ENCODE measurements at places on chromosomes 5 and 9. TPM values are rescaled to one million over a fixed set of nuclear protein-coding genes. Genes with fewer than 3 reads are reported as not detected.

Gene PTGS1
- polyA plus RNA-seq, result 72.6 TPM

DNA sequence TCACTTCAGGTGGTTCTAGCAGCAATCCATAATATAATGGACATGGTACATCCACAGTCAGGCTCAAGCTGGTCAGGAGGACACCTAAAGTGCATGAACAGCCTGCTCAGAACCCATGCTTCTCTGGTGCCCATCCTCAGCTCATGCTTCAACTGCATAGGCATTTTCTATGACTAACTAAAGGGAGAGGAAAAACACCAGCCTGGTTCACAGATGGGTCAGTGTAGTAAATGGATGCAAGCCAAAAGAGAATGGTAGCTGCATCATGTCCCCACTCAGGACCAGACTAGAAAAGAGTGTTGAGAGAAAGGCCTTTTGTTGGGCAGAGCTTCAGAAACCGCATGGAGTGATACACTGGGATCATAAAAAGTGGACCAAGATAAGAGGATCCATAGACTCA is 556.6 kb downstream of the TLE1 start:
- no peak for DNase-seq

DNA sequence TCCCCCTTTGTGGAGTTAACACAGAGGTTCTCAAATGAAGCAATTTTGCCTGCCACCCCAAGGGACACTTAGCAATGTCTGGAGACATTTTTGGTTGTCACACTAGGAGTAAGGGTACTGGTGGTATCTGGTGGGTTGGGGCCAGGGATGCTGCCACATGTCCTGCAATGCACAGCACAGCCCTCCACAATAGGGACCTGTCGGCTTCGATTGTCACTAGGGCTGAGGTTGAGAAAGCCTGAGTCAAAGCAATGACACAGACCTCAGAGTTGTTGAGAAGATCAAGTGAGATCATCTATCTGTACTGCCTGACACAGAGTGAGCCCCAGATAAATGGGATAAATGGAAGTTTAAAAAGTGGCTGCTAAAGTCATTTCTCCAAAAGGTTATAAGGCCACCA is 249.2 kb upstream of the KLF4 start:
- DNase-seq, result no peak

- DNase-seq, result no peak
These were observed 277.7 kb downstream of the TMEM167A start for GRCh38 chr5:82799361-82800077.

- DNase-seq, result no peak
These were observed 281.0 kb downstream of the HINT1 start for GRCh38 chr5:130884023-130884422.

GRCh38 chr5:169707686-169708085 is 70.6 kb downstream of the DOCK2 start:
- no peak for DNase-seq

DNA sequence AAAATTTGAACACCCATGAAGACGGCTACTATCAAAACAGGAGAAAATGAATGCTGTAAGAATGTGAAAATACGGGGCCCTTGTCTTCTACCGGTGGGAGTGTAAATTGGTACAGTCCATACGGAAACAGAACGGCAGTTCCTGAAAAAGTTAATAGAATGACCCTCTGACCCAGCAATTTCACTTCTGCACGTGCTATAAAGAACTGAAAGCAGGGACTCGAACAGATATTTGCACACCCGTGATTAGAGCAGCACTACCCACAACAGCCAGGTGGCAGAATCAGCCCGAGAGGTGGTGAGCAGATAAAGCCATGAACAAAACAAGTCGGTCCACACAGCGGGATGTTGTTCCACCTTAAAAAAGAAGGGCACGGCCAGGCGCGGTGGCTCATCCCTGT is 22.6 kb upstream of the SLC12A7 start:
- no peak for DNase-seq

DNA sequence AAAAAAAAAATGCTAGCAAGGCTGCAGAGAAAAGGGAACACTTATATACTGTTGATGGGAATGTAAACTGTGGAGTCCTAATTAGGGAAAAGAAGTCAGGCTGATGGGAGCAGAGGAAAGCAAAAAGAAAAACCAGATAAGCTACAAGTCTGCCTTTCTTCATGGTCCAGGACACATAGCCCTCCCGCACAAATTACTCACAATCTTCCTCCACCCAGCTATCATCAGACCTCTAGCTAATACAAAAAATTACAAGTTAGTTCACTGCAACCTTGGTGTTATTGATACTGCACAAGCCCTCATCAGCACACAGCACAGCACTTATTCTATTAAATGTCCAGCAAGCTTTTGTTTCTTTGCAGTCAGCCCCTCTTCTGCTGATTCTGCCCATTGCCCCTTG is 186.0 kb upstream of the ADRA1B start:
- DNase-seq, result no peak

- DNase-seq, result no peak
These were observed 23.2 kb upstream of the CARNMT1 start for GRCh38 chr9:75051285-75051684.

Gene LCN2
- not detected for polyA plus RNA-seq

GRCh38 chr5:168874713-168875380 is 295.7 kb upstream of the PANK3 start:
- DNase-seq, result no peak

- no peak for DNase-seq
These were observed 728.4 kb downstream of the MAT2B start for GRCh38 chr5:164233791-164234190.

GRCh38 chr5:123571927-123572326 is 60.0 kb downstream of the CSNK1G3 start:
- DNase-seq, result no peak

DNA sequence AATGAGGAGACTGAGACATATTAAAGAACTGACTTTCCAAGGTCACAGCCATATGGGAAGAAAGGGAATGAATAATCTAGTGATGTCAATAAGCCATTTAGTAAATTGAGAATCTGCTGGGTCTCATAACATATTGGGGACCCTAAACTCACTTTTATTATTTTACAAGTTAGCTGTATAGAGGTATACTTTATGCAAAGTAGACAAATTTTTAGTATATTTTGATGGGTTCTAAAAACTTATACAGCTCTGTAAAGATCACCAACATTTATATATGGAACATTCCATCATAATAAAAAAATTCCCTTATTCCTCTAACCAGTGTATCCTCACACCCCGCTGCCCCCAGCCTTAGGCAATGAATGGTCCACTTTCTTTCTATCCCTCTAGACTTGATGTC is 35.7 kb upstream of the ZNF510 start:
- no peak for DNase-seq

DNA sequence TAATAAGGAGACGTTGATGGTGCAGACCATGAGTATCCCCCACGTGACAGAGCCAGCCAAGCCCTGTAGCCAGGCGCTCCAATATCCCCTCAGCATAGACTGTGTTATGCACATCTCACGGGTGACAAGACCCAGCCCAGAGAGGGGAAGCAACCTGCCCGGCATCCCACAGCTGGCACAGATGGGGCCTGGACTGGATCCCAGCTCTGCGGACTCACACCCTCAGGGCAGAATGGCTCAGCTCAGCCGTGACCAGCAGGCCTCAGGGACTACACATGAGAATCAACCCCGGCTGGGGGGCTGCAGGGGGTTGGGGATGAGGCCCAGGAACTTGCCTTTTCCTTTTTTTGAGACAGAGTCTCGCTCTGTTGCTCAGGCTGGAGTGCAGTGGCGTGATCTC is 11.7 kb downstream of the FIBCD1 start:
- DNase-seq, result no peak

GRCh38 chr5:32312595-32313332 is at the start of gene MTMR12:
Gene MTMR12 (minus strand): TSS chr5:32312939. CDS start chr5:32312838, 101 bp downstream.
- peak; percentile 98 for DNase-seq

DNA sequence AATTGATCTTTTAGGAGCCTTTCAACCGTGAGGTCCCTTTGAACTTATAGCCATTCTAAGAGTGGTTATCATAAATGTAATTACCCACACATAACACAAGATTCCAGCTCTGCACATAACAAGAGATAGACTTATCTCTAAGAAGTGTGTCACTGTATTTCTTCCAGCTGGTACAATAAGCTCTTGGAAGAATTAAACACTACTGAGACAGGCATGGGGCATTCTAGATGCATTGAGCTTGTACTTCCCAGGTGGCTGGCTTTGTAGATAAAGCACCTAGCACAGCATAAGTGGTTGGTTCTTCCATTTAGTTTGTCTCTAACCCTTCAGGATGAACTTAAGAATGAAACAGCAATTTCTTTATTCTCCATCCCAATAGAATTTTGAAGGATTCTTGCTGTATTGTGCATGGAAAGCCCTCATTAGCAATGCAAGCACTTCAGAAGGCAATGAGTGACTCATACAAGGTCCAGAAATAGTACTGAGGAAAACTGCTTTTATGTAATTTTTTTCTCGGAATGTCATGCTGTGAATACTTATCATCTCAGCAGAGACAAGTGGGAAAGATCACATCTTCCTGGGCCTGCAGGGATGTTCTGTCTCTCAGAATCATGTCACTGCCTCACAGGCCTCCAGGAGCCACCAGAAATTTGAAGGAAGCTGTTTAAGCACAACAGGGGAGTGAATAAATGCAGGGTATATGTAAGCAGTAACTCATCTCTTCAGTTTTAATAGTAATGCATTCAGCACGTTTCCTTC is 91.1 kb upstream of the CD180 start:
- DNase-seq, result peak; percentile 56

Gene SUSD1
- polyA plus RNA-seq, result 17.5 TPM

Gene FIBCD1
- 1.4 TPM for polyA plus RNA-seq

DNA sequence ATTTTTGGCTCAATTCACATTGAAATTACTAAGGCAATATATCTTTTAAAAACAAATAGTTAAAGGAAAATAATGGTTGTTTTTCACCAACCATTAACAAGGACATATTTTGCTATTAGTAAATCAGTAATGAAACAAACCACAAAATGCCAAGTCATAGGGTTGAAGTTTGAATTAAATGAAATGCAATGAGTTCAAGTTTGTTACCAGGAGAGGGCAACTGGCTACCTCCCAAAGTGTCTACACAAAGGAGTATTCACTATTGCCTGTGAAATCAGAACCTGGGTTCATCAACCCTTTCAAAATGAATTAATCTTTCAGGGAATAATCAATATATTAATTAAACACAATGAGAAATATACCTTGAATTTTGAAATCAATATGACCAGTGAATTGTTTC is 138.4 kb upstream of the DMRTA1 start:
- no peak for DNase-seq

Gene DBH
- polyA plus RNA-seq, result not detected

Gene PDLIM7
- polyA plus RNA-seq, result 344 TPM

DNA sequence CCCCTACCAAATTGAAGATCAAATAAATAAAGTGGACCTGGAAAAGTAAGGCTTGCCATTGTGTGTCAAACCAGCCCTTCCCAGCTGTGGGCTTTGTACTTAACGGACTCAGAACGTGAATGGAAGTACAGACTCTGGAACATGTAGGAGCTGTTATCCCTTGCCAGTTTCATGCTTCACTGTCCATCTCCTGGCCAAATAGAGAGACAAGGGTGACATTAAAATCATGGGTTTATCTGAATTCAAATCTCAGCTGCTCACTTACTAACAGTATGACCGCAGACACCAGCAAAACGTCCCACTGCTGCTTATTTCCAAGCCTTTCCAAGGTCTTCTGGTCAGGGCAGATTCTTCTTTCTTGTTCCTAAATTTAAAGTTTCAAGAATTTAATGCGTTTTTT is 52.2 kb downstream of the EXOSC2 start:
- no peak for DNase-seq

DNA sequence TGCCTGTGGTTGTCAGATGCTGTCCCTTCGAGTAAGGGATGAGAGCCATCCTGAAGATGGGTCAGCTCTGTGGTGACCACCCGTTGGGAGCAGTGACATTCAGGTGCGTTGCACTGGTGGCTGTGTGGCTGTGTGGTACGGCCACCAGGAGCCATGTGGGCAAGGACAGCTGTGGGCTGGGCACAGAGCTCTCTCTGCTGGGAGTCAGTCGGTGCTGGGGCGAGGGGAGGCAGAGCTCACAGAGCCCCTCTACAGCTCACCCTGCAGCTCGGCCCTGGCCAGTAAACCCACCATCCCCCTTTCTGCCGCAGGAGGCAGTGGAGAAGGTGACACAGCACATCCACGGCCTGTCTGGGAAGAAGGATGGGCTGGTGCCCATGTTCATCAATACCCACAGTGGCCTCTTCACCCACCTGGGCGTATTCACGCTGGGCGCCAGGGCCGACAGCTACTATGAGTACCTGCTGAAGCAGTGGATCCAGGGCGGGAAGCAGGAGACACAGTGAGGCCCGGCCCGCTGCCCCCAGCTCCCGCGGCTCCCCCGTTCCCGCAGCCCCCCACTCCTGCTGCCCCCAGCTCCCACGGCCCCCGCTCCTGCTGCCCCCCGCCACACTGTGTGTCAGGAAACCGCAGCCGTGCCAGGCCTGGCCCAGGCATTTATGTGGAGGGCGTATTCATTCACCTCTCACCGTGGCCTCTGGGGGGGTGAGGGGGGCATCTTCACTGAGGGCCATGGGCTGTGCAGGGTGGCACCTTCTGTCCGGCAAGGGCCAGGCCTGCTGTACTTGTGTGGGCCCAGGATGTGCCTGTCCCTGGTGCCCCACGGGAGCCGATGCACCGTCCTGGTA is 8.5 kb downstream of the DPP7 start:
- no peak for DNase-seq

GRCh38 chr5:75045071-75045470 is 7.3 kb downstream of the GCNT4 start:
- DNase-seq, result no peak

- DNase-seq, result no peak
These were observed 77.0 kb downstream of the ZNF354C start for GRCh38 chr5:179137016-179137642.

Gene PCDHA12
- polyA plus RNA-seq, result not detected

DNA sequence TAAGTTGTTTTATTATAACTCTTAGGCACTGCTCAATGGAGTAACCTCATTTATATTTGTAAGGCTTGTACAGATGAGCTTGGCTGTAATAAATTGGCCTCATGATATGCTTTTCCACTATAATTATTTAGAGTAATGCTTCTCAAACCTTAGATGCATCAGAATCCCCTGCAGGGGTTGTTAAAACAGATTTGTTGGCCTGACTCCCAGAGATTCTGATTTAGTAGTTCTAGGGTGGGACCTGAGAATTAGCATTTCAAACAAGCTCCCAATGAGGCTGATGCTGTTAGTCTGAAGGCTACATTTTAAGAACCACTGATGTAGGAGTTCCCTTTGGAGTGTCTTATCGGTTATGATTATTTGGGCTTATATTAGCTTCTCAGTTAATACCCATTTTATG is 38.2 kb upstream of the ARSB start:
- no peak for DNase-seq

Gene LRRC14B
- not detected for polyA plus RNA-seq

Gene SPATA31E1
- not detected for polyA plus RNA-seq

Data from BJ (cell line).